ENCODE measurements at places on chromosomes 6 and 20.

DNA sequence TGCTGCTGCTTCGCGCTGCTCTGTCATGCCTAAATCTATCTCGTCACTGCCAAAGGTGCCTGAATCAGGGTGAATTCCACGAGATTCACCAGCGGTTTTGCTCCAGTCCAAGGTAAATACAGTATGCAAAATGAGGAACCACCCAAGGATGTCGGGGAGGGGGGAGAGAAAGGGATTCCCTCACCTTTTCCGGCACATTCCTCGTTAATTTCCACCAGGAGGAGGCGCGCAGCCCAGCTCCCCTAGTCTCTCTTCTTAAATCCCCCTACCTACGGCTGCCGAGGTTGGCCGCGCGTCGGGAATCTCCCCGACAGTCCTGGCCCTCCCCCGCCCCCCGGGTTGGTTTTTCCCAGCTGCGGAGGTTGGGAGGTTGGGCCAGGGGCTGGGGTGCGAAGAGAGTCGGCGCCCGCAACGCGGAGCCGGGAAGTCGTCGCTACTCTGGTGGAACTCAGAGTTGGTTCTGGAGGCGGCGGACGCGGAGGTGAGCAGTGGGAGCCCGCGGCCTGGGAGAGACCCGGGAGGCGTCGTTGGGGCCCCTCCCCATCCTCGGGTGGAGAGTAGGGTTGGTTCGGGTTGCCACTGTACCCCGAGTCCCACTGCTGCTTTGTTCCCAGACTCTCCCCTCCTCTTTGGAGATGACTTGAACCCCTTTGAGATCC, at the start of gene TPBG:
TPBG (plus strand) TSS at position 390 of the 659 bp plus-strand sequence. CDS start 1,145 bp downstream, outside the sequence.
- peak; percentile 82 for DNase-seq

- DNase-seq: no peak
Measured at GRCh38 chr6:105111105-105111504, 68.7 kb downstream of the POPDC3 start.

- peak; percentile 41 for DNase-seq
Measured at GRCh38 chr20:38805958-38806854, 709 bp downstream of the PPP1R16B start.

DNA sequence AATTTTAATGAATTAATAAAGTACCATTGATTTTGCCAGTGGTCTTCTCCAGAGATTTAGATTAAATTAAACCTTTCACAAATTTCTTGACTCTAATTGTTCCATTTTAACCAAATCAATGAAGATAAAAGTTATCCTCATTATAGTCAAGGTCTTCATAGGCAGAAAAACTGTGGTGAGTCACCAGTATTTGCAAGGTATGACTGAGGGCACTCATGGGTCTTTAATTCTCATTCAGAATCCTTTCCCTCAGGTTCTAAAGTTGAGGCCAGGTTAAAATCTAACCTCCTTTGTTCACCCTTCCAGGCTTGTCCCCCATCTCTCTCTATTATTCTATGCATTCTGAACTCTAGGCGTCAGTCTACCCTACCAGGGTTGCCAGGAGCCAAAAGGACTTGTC, 93.9 kb downstream of the JAG1 start:
- no peak for DNase-seq

- no peak for DNase-seq
Measured at GRCh38 chr6:163583558-163583957, 169.0 kb downstream of the QKI start.

DNA sequence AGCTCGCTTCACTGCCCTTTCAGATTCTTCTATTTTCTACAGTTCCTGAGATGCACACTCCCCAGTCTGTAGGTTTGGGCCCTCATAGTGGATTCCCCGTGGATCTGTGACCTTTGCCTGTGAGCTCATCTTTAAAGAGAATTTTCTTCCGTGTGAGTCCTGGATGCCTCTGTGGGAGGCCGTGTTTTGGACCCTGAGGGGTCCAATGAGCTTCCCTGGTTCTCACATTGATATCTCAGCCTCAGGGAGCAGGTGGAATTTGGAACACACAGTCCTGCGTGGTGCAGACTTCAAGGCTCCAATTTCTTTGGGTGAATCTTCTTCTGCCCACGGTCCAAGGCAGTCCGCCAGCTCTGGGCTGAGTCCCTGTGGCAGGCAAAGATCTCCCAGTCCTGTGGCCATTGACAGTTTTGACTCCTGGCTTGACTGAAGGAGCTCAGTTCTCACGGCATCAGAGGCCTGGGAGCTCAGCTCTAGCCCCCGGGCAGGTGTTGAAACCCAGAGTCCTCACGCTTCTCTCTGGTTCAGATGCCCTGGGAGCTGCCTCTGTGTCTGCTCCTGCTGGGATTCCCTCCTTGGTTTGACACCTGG, 61.0 kb downstream of the PSMG4 start:
- no peak for DNase-seq

- DNase-seq: no peak
Measured at GRCh38 chr6:153087436-153087835, 43.6 kb downstream of the RGS17 start.

DNA sequence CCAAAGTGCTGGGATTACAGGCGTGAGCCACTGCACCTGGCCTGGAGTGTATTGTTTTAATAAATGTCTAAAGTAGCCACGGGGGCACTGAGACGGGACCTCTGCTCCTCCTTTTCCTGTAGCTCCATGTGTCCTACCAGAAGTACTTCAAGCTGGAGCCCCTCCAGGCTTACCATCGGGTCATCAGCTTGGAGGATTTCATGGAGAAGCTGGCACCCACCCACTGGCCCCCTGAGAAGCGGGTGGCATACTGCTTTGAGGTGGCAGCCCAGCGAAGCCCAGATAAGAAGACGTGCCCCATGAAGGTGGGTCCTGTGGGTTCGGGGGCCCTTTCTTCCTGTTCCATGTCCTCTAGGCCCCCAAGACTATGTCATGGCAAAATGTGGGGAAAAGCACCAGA, 7.5 kb downstream of the POFUT1 start:
- DNase-seq: no peak

GRCh38 chr20:38674092-38674764, 50.1 kb upstream of the SLC32A1 start:
- DNase-seq: peak; percentile 83

DNA sequence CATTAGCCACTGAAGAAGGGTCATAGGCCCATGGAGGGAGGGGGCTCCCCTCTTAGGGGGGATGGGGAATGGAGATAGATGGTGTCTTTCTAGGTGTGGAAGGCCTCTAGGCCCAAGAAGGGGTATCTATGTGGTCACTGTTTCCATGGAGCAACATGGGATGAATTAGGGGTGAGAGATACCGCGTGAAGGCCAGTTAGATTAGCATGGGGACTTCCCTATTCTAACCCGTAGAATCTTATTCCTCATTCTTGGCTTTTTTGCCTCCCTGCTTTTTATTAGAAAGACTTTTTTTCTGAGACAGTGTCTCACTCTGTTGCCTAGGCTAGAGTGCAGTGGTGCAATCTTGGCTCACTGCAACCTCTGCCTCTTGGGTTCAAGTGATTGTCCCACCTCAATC, 3.2 kb downstream of the RAB44 start:
- DNase-seq: no peak

GRCh38 chr6:17962436-17963031, 24.9 kb downstream of the KIF13A start:
- peak; percentile 20 for DNase-seq

DNA sequence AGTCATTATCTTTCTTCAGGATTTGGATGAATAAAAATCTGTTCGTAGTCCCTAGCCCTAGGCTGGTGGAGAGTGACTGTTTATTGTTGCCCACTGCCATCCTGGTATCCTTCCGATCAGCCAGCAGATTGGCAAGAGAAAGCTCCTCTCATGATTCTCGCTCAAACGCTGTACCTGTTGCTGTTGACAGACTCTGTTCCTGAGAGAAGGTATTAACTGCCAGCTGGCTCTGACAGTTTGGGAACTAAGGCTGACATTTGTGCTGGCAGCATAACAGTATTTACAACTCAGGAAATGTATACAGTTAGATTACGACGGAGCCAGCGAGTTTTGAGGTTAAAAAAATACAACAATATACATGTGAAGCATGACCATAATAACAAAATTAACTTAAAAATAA, 674.5 kb downstream of the PRKN start:
- no peak for DNase-seq

DNA sequence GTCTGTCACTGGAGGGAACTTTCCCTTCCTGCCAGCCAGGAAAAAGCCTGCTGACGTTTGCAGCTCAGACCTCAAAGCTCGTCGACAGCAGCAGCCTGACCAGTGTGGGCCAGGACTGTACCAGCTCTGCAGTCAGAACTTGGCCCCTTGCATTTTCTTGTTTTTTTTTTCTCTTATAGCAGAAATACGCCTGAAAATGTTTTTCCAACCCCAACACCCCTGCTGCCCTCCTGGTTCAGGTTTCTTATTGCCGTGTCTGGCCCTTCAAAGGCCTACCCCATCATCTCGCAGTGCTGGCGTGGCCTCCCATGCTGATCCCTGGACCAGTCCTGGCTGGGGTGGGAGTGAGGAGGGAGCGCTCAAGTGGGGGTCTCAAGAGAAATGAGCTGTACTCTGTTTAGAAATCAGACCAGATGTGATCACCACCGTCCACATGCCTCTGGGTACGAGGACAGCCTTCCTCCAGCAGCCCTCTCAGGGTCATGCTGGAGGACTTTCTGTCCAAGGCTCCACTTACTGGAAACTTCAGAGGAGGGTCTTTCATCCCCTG, 169.0 kb downstream of the FOXC1 start:
- no peak for DNase-seq

DNA sequence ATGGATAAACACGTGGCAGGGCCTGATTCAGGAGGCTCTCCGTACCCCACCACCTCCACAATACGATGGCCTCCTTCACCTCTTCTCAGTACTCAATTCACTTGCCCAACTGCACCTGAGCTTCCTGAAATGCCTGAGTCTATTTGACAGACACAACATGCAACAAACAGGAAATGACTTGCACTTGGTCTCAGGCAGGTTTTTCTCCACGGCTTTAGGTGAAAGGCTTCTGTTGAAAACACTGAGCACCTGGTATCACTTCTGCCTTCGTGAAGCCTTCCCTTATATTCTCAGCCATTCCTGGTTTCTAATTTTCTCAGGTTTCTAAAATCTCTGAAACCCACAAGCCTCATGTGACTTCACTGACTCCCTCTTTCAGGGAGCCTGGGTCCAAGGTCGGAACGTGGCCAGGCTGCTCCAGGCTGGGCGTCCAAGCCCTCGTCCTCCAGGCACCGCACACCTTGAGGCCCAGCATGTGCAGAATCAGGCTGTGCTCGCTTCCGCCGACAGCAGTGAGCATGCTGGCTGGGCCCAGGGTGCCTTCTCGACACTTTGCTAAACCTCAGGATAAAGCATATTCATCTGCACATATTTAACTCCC, 34.7 kb downstream of the TAF4 start:
- DNase-seq: no peak

Data from posterior cingulate gyrus (tissue), 11 donors.